ENCODE measurements at places on chromosomes 6 and 20.

GRCh38 chr6:107064579-107065065 lies 36.6 kb downstream of the MTRES1 start:
- DNase-seq: peak; percentile 87

GRCh38 chr6:130516604-130517003 lies 150.8 kb downstream of the TMEM200A start:
- no peak for DNase-seq

- peak; percentile 5 for DNase-seq
Measured at GRCh38 chr6:70221025-70221714, 81.7 kb downstream of the COL9A1 start.

- no peak for DNase-seq
Measured at GRCh38 chr20:58416057-58416456, 27.0 kb downstream of the VAPB start.

Measured in GF-D8 (cell line).